ENCODE measurements at places on chromosomes 12 and 14. TPM values are rescaled to one million over a fixed set of nuclear protein-coding genes. Genes with fewer than 3 reads are reported as not detected.

GRCh38 chr12:131929581-131930456 is 743 bp downstream of the PUS1 start:
- no peaks in the 10 kb centered on the region for H3K4me1 ChIP-seq
- peak; percentile 53 for DNase-seq
- no peaks in the 10 kb centered on the region for H3K27me3 ChIP-seq
- H3K4me3 ChIP-seq = peak overlapping the region; percentile 93
- H3K27ac ChIP-seq = no peak overlapping the region

MDP1 gene
- total RNA-seq = 18.8 TPM

DNA sequence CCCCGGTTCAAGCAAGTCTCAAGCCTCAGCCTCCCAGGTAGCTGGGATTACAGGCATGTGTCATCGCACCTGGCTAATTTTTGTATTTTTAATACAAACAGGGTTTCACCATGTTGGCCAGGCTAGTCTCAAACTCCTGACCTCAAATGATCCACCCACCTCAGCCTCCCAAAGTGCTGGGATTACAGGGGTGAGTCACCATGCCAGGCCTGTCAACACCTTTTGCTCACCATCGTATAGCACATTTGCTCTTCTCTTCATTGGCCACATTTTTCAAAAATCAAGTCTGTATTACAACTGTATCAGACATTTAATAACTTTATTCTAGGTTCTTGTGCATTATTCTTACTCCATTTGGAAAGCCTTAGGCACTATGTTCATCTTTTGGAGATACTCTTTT is 50.3 kb downstream of the BCAT1 start:
- H3K4me3 ChIP-seq = no peak overlapping the region
- no peak overlapping the region for H3K27ac ChIP-seq
- peaks cover 41% of the 10 kb centered on the region for H3K36me3 ChIP-seq
- no peaks in the 10 kb centered on the region for H3K27me3 ChIP-seq

DNA sequence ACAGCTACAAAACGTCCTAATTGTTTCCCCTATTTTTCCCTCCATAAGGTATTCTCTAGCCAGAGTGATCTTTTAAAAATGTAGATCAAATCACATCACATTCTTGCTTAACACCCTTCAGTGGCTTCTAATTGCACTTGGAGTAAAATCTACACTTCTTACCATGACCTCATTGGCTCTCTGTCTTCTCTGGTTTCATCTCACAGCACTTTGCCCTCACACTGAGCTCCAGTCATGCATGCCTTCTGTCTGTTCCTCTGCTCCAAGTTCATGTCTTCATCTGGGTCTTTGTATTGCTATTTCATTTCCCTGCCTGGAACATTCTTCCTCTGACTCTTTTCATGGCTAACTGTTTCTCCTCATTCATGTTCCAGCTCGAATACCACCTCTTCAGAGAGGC is 220.4 kb upstream of the GARIN6 start:
- H3K4me1 ChIP-seq = no peaks in the 10 kb centered on the region
- no peaks in the 10 kb centered on the region for H3K36me3 ChIP-seq
- no peak for DNase-seq
- no peak overlapping the region for H3K4me3 ChIP-seq

DNA sequence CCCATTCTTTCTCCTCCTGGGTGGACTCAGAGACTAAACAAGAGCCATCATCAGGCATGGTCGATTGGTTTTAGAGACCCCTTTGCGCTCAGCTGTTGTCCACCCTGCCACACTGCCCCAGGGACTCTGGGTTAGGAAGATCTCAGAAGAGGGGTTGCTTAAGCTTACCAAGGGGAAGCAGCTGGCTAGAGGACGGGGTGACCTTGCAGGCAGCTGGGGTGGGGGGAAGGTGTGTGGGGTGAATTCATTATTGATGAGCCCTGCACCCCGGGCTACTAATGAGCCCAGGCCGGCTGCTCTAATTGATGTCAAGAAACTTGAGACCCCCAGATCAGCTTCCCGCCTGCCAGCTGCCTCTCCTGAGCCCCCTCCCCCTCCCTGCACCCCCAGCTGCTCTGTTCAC is 8.7 kb upstream of the ZNF385A start:
- H3K4me1 ChIP-seq = peaks cover 8% of the 10 kb centered on the region
- H3K27ac ChIP-seq = no peak overlapping the region
- no peak overlapping the region for H3K4me3 ChIP-seq

GRCh38 chr14:63565448-63565847 is 22.3 kb upstream of the PPP2R5E start:
- no peak overlapping the region for H3K4me3 ChIP-seq
- no peaks in the 10 kb centered on the region for H3K4me1 ChIP-seq
- H3K27ac ChIP-seq = no peak overlapping the region
- no peaks in the 10 kb centered on the region for H3K36me3 ChIP-seq
- no peak for DNase-seq

BIN2 gene
- total RNA-seq = not detected

PLCZ1 gene
- not detected for total RNA-seq

DNA sequence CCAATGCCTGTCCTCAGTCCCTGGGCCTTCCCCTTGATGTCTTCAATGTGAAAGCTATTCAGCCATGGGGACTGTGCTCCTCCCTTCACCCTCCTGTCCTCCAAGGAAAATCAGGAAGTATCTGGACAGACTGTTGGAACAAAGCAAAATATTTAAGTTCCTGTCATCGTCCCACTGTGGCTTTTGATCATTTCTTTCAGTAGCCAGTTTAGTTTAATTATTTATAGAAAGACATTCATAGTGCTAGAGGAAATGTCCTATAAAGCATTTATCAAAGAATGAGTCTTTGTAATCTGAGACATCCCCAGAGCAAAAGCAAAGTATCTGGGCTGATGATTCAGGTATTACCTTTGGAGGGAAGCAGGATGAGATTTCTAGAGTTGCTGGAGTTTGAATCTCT is 254.1 kb downstream of the NRXN3 start:
- DNase-seq = no peak
- no peaks in the 10 kb centered on the region for H3K27me3 ChIP-seq
- no peak overlapping the region for H3K27ac ChIP-seq
- H3K36me3 ChIP-seq = no peaks in the 10 kb centered on the region

DNA sequence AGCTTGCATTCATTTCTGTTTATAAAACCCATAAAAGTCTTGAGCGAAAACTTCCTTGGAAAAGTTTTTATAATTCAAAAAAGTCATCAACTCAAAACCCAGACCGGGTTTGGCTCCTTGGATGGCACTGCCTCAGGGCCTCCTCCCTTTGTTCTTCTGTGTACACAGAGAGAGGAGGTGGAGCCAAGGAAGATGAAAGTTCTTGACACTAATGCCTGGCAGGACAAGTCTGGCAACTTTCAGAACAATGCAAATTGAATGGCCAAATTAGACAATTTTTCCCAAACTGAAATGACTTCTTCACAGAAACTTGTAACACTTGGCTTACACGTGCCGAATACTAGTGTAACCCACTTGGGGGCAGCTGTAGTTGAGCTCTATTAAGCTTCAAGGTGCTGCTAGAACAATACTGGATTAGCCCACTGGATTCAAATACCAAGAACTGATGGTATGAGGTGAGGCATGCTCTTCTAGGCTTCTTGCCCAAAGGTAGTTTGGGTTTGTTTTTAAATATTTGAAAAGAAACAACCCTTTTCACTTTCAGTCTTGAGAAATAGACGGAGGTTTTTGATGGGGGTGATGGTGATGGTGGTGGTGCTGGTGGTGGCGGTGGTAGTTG is 86.6 kb upstream of the FRMD6 start:
- H3K36me3 ChIP-seq = no peaks in the 10 kb centered on the region
- H3K4me1 ChIP-seq = peaks cover 3% of the 10 kb centered on the region
- DNase-seq = no peak
- no peak overlapping the region for H3K4me3 ChIP-seq
- H3K27me3 ChIP-seq = no peaks in the 10 kb centered on the region
- no peak overlapping the region for H3K27ac ChIP-seq

DNA sequence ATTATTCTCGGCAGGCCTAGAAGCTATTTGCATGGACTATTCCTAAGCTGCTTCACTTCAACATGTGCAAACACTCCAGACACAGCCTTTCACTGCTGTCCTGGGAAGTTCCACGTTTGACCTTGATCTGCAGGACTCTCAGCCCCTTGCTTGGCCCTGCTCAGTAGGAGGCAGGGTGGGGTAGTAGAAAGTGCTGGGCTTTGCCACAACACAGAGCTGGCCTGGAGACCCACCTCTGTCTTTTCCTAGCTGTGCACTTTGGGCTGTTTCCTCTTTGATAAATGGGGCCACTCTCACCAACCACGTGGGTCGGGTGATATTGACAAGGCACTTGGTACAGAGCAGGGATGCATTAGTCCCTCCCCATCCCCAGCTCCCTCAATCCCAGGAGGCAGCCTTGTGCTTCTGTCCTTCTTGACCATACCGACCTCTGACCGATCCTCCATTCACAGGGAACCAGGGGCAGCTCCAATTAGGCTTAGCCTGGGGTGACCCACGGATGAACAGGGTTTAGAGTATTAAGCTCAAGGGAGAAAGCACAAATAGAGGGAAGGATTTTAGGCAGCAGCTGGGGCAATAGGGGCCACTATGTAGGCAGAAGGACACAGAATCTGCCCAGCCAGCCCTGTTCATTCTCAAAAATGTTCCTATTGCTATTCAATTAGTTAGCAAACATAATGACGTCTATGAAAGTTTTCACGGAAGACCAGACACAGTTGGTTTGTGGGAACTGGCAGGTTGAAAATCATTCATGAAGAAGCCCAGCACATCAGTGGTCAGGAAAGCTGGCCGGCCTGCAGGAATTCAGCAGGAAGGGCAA is 63.3 kb downstream of the SYNE3 start:
- no peaks in the 10 kb centered on the region for H3K27me3 ChIP-seq
- no peak overlapping the region for H3K27ac ChIP-seq
- no peaks in the 10 kb centered on the region for H3K36me3 ChIP-seq
- no peak overlapping the region for H3K4me3 ChIP-seq
- no peak for DNase-seq

- DNase-seq = no peak
- H3K36me3 ChIP-seq = no peaks in the 10 kb centered on the region
- no peak overlapping the region for H3K4me3 ChIP-seq
- no peak overlapping the region for H3K27ac ChIP-seq
- no peaks in the 10 kb centered on the region for H3K4me1 ChIP-seq
- no peaks in the 10 kb centered on the region for H3K27me3 ChIP-seq
These were observed 1435.3 kb downstream of the LRFN5 start for GRCh38 chr14:43041976-43042375.

GRCh38 chr14:25788252-25788651 is 738.3 kb upstream of the STXBP6 start:
- peaks cover 5% of the 10 kb centered on the region for H3K36me3 ChIP-seq
- H3K4me1 ChIP-seq = no peaks in the 10 kb centered on the region
- no peak overlapping the region for H3K27ac ChIP-seq
- no peak for DNase-seq
- no peak overlapping the region for H3K4me3 ChIP-seq

ADAMTS20 gene
- total RNA-seq = 2.1 TPM

DNA sequence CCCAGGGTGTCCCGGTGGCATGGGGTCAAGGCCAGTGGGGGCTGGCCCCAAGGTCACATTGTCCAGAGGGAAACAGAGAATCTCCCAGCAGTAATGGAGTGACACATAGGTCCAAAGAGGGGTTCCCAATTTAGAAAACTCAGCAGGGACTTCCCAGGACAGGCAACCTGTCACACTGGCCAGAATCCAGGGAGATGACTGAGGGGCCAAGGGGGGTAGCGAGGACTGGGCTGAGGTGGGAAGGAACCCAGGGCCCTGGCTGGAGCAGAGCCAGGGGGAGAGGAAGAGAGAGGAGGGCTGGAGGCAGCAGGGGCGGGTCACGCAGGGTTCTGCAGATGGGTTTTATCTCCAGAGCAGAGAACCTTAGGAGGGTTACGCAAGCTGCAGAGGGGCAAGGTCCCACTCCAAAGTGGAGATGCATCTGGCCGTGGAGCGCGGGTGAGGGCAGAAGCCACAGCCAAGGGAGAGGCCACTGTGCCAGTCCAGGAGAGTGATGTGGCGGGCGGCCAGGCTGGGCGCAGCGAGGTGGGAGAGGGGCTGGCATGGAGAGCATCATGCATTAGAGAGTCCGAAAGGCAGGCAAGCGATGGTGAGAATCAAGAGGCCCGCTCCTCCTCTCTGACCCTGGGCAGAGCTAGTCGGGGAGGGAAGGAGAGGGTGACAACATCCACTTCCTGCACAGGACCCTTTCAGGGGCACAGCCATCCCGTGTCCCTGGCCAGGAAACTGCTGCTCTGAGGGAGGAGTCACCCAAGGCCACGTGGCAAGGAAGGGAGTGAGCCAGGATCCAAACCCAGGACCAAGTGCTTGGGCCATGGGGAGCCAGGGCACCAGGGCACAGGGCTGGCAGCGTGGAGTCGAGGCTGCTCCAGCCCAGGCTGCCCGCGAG is 29.0 kb downstream of the NCOR2 start:
- no peak overlapping the region for H3K27ac ChIP-seq
- no peak for DNase-seq
- H3K27me3 ChIP-seq = no peaks in the 10 kb centered on the region

- H3K27ac ChIP-seq = no peak overlapping the region
- H3K4me1 ChIP-seq = no peaks in the 10 kb centered on the region
- DNase-seq = no peak
These were observed 30.7 kb upstream of the MANSC4 start for GRCh38 chr12:27810756-27811155.

DNA sequence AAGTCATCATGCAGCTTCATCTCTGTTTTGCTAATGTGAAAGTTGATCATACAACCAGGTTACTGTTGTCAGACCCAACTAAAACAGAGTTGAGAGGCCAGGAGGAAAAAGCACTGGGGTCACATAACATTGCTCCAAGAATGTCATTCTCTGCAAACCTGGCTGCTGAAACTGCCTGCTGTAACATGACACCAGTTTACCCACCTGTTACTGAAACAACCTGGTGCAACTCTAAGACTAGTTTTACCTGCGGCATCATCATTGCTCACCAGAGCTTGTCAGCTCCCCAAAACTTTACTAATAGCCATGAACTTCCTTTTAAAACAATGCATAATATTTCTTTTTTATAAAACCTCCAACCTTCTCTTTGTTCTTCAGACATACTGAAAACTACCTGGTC is 30.7 kb upstream of the DEGS2 start:
- no peak overlapping the region for H3K27ac ChIP-seq
- H3K27me3 ChIP-seq = no peaks in the 10 kb centered on the region
- H3K4me1 ChIP-seq = no peaks in the 10 kb centered on the region
- H3K4me3 ChIP-seq = no peak overlapping the region
- no peaks in the 10 kb centered on the region for H3K36me3 ChIP-seq

DNA sequence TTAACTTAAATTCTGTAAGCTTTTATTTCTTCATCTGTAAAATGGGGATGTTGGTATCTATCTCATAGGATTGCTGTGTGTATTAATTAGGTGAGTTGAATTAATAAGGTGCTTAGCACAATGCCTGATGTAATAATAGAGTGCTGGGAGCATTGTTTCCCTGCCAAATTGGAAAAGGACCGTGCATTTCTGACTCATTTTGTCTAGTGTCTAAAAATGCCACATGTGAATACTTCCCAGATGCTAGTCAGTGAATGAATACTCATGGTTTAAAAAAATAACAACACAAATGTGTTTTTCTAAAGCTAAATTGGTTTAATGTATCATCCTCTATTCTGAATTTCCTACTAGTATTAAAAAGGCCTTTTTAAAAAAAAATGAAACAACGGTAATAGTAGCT is 45.4 kb upstream of the NEDD1 start:
- H3K4me1 ChIP-seq = no peaks in the 10 kb centered on the region
- no peaks in the 10 kb centered on the region for H3K36me3 ChIP-seq

AGAP2 gene
- 4.6 TPM for total RNA-seq

Measured in H9 (cell line).